ENCODE measurements at places on chromosomes 5 and 9.
A peak's percentile ranks its signal among the peaks of the same experiment; 100 is the strongest.

DNA sequence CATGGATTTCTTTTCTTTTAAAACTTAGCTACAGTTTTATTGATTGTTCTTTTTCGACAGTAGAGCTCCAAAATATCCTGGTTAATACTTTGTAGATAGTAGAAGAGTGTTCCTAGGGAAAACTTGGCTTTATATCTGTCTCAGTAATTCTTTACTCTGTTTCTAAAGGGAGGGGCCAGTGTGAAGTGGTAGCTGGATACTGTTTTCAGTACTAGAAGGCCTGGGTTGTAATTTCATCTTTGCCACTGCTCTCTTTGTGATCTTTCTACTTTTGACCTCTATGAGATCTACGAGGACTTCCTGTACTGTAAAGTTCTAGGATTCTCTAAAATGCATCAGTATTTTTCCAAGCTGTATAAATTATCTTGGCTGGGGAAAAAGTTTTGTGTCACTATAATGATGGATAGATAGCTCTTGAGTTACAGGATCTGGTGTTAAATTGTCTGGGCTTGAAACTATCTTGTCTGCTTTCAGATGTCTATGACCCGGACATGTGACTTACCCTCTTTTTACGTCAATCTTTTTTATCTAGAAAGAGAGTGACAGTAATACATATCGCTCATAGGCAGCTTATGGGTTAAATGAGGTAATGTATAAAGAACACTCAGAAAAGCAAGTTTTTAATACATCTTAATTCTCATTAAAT lies 53.6 kb downstream of the PRR16 start:
- no peak for DNase-seq

GRCh38 chr9:134719331-134719730 lies 77.7 kb downstream of the COL5A1 start:
- DNase-seq: no peak

GRCh38 chr9:11148189-11148588 lies 535.4 kb upstream of the PTPRD start:
- DNase-seq: no peak

- peak; percentile 89 for DNase-seq
Measured at GRCh38 chr9:112074250-112075008, 100.7 kb downstream of the SUSD1 start.

- DNase-seq: peak; percentile 23
Measured at GRCh38 chr5:135557076-135557838, 21.5 kb upstream of the NEUROG1 start.
